ENCODE measurements at places on chromosomes 5 and 9. TPM values are rescaled to one million over a fixed set of nuclear protein-coding genes. Genes with fewer than 3 reads are reported as not detected.

The PHYHD1 gene
- total RNA-seq, result 1.4 TPM

The RPL37 gene
- 1,758 TPM for total RNA-seq

- no peak overlapping the region for H3K27ac ChIP-seq
- H3K4me1 ChIP-seq, result no peaks in the 10 kb centered on the region
Measured at GRCh38 chr9:31783491-31783890, 601.0 kb upstream of the ACO1 start.

GRCh38 chr9:1025131-1025530, 25.0 kb upstream of the DMRT2 start:
- H3K27me3 ChIP-seq, result peaks cover 7% of the 10 kb centered on the region
- no peak overlapping the region for H3K27ac ChIP-seq
- DNase-seq, result no peak
- no peaks in the 10 kb centered on the region for H3K36me3 ChIP-seq
- no peaks in the 10 kb centered on the region for H3K4me1 ChIP-seq

DNA sequence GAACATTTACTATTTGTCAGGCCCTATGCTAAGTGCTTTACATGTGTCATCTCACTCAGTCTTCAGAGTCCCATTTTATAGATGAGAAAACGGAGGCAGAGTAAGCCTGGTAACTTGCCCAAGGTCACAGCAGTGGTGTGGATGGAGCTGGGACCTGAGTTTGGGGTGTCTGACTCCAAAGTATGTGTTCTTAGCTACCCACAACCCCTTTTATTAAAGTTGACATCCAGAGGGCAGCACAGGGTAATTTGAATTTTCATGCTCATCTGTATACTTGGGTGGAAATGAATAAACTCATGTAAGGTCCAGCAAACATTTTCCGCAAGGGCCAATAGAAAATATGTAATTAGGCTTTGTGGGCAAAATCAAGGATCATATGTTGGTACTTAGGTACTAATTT, 93.4 kb upstream of the SLC25A48 start:
- H3K27me3 ChIP-seq, result no peaks in the 10 kb centered on the region
- no peak overlapping the region for H3K27ac ChIP-seq
- no peaks in the 10 kb centered on the region for H3K36me3 ChIP-seq
- no peak overlapping the region for H3K4me3 ChIP-seq
- no peak for DNase-seq

DNA sequence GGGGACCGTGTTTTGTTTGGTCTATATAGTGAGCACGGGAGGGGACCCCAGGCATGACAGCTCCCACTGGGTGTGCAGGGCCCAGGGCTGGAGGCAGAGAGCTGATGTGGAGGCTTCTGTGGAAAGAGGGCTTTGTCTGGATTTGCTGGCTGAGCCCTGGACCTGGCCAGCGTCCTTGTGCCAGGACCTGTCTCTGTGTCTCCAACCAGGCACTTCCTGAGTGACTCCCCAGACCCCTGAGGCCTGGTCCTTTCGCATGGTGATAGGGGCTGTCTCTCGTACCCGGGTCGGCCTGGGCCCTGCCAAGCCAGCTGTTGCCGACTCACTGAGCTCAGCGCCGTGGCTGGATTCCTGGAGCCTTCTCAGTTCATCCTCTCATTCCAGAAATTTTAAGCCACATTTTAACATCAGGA, 77.6 kb downstream of the ADAMTS2 start:
- H3K27me3 ChIP-seq, result no peaks in the 10 kb centered on the region
- no peak for DNase-seq
- no peaks in the 10 kb centered on the region for H3K4me1 ChIP-seq
- no peak overlapping the region for H3K27ac ChIP-seq
- no peaks in the 10 kb centered on the region for H3K36me3 ChIP-seq
- H3K4me3 ChIP-seq, result no peak overlapping the region

GRCh38 chr5:29897916-29898315, 1295.6 kb upstream of the CDH6 start:
- no peaks in the 10 kb centered on the region for H3K27me3 ChIP-seq
- H3K27ac ChIP-seq, result no peak overlapping the region
- no peak for DNase-seq
- no peak overlapping the region for H3K4me3 ChIP-seq

GRCh38 chr5:22835686-22836085, 17.5 kb downstream of the CDH12 start:
- H3K27me3 ChIP-seq, result no peaks in the 10 kb centered on the region
- no peaks in the 10 kb centered on the region for H3K36me3 ChIP-seq
- no peak overlapping the region for H3K4me3 ChIP-seq
- no peaks in the 10 kb centered on the region for H3K4me1 ChIP-seq
- DNase-seq, result no peak

GRCh38 chr5:177023303-177023664, 788 bp downstream of the ZNF346 start:
- H3K27ac ChIP-seq, result peak overlapping the region; percentile 89
- DNase-seq, result peak; percentile 45
- peak overlapping the region; percentile 96 for H3K4me3 ChIP-seq
- peaks cover 24% of the 10 kb centered on the region for H3K4me1 ChIP-seq

DNA sequence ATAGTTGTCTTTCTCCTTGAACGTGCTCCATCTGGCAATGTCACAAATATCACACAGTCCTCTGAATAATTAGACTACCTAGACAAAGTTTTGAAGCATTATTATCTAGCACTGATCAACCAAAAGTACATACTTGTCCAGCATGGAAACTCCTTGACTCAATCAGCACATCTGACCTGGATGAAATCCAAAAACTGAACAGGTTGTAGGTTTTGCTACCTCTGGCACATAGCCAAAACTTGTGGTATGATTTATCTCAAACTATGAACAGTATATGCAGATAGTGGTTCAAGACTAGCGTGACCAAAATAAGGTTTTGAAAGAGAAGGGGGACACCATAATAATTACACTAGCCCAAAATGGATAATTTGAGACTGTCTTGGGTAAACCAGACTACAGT, 158.1 kb downstream of the ARRDC3 start:
- no peak overlapping the region for H3K27ac ChIP-seq
- DNase-seq, result no peak
- H3K4me1 ChIP-seq, result peaks cover 1% of the 10 kb centered on the region
- peaks cover 5% of the 10 kb centered on the region for H3K36me3 ChIP-seq

GRCh38 chr9:18855656-18856055, 177.4 kb downstream of the SAXO1 start:
- no peak overlapping the region for H3K27ac ChIP-seq
- no peak for DNase-seq
- H3K27me3 ChIP-seq, result peaks cover 10% of the 10 kb centered on the region
- no peaks in the 10 kb centered on the region for H3K4me1 ChIP-seq

DNA sequence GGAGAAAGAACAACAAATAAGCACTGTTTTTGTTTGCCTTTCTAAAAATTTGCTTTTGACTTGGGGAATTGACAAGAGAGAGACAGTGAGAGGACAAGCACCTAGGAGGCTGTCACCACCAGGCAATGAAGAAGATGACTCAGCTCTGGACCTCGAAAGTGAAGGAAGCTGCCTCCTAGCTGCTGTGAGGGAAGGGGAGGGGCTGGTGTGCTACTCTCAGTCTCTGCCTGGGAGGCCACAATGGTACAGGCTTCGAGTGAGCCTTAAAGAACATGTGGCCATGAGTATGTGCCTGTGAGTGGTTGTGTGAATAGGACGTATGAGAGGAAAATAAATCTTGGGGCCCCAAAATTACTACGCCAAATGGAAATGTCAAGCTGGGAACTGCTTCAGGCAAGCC, 7.1 kb upstream of the PLK2 start:
- no peak for DNase-seq
- no peak overlapping the region for H3K27ac ChIP-seq
- H3K27me3 ChIP-seq, result peaks cover 16% of the 10 kb centered on the region
- peaks cover 9% of the 10 kb centered on the region for H3K4me1 ChIP-seq
